ENCODE measurements at places on chromosomes 1 and 21.

GRCh38 chr1:44808938-44809917 lies 905 bp downstream of the BTBD19 start:
- peak; percentile 87 for DNase-seq

DNA sequence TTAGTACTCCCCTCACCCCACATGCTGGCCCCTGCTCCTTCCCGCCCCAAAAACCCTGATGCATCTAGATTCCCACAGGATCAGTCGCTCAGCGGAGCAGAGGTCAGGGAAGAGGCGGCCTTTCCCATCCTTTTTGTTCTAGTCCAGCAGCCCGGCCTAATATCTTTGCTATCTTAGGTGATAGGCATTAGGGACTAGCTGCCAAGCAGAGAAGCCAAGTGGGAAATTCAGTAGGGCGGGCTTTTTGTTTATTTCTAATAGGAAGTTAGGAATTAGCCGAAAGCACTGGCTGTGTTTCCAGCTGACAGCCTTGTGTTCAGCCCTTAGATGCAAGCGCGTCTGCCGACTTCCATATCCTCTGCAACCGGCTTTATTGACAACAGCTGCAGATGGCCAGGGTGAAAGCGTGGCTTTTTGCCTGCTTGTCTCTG lies 59.0 kb upstream of the BCAR3 start:
- DNase-seq = no peak

DNA sequence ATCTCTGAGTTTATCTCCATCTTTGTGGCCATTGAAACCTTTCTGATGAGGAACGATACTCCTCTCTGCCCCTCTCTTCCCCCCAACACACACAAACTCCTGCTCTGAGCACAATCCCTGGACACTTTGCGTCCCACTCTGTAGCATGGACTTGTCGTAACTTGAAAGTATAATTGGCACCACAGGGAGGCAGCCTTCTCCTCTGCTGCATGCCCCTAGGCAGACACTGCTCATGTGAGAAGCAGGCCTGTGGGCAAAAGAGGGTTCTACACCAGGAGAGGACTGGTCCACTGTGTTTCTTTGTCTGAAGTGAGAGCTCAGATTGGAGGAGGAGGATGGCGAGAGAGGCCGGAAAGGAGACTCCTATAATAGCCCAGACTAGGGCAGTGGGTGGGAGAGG lies 3.8 kb upstream of the PARS2 start:
- no peak for DNase-seq

DNA sequence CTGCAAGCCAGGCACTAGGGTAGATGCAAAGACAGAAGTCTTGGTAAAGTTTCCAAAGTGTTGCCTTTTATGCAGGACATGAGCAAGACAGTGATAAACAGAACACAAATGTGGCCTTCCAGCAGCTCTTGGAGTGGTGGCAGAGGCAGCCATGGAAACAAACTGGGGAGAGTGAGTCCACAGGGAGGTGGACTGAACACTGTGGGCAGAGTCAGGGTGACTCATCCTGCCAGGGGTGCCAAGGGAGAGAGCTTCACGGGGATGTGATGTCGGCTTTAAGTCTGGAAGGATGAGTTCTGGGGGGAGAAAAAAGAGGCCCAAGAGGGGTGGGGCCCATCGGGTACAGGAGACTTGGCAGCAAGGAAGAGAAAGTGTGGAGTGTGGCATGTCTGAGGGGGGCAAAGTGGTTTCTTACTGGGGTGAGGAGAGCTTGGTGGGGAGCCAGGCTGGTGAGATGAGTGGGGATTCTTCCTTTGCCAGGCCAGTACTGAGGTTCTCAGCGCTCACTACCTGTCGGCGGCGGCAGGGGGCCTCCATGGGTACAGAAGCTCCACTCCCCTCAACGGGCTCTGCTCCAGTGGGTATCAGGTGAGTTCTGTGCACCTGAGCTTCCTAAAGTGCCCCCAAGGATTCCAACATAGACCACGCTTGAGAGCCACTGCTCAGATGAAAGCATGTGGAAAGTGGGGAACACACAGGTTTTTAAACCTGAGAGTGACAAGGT lies 41.8 kb downstream of the KIAA0040 start:
- DNase-seq = no peak

DNA sequence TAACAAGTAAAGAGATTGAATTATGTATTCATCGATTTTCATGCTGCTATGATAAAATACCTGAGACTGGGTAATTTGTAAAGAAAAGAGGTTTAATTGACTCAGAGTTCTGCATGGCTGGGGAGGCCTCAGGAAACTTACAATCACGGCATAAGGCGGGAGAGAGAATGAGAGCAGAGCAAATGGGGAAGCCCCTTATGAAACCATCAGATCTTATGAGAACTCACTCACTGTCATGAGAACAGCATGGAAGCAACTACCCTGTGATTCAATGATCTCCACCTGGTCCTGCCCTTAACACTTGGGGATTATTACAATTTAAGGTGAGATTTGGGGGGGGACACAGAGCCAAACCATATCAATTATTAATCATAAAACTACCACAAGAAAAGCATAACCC lies 3.3 kb upstream of the GBP3 start:
- no peak for DNase-seq

DNA sequence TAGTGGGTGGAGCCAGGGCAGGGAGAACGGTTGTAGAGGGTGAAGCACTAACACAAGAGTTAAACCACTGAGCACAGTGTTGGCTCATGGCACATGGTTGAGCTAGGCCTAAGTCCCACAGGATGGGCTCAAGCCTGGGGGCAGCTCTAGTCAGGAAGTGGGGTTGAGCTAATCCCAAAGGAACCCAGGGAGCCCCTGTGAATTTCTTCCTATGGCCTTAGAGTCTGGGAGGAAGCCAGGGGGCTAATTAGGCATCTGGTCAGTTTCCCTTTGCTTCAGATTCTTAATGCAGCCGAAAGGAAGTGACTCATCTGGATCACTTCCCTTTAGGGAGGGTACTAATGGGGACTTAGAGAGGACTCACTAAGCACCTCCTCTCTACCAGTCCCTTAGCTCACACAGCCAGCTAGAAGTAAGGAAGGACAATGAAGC lies 10.1 kb downstream of the CFAP45 start:
- DNase-seq = no peak
